ENCODE measurements at places on chromosomes 12 and 14.

DNA sequence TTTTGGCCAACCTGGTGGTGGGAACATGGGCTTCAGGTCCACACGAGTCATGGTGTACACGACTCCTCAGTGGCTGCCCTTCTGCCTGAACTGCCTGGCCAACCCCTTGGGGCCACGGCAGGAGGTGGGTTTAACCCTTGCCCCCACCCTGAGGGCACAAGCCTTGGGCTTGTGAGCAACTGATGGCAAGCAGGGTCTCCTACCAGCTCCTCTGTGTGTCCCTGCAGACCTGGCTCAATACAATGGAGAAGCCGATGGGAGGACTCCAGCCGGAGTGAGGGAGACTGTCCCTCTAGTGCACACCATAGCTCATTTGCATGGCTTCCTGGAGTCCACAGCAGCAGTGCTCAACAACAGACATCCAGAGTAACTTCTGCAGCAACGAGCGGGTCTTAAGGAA lies 28.0 kb downstream of the JAG2 start:
- no peak for DNase-seq

- DNase-seq = no peak
These were observed 34.6 kb downstream of the FMNL3 start for GRCh38 chr12:49672301-49673217.

GRCh38 chr12:89165703-89166102 lies 186.6 kb downstream of the DUSP6 start:
- no peak for DNase-seq

DNA sequence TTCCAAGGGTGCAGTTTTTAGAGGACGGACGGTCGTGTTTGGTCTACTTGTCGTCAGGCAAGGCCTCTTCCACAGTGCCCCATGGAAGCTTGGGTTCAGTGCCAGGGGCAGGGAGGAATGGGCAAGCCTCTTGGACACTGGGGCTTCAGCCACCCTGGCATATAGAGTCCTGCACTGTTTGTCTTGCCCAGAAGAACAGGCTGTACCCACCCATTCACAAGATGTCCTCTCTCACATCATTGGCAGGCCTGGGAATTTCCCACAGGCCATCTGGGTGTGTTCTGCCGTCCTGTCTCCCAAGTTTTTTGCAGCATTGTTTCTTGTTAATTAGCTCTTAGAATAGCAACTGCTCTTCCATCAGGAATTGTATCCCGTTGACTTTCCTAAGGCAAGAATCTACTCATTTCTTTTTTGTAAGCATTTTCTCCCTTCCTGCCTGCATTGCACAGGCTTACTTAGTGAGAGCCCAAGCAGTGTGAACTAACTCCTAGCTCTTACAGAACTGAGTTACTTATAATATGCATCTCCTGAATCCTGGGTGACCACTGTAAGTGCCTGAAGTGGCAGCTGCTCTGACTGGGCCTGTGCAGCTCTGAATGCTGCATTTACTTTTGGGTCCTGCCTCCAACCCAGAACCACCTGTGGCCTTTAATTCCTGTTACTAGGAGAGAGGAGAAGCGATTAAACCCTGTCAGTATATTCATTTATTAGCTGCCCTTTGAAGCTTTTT lies 149.4 kb upstream of the HIF1A start:
- DNase-seq = no peak

GRCh38 chr12:117214797-117215196 lies 24.5 kb upstream of the FBXO21 start:
- no peak for DNase-seq

DNA sequence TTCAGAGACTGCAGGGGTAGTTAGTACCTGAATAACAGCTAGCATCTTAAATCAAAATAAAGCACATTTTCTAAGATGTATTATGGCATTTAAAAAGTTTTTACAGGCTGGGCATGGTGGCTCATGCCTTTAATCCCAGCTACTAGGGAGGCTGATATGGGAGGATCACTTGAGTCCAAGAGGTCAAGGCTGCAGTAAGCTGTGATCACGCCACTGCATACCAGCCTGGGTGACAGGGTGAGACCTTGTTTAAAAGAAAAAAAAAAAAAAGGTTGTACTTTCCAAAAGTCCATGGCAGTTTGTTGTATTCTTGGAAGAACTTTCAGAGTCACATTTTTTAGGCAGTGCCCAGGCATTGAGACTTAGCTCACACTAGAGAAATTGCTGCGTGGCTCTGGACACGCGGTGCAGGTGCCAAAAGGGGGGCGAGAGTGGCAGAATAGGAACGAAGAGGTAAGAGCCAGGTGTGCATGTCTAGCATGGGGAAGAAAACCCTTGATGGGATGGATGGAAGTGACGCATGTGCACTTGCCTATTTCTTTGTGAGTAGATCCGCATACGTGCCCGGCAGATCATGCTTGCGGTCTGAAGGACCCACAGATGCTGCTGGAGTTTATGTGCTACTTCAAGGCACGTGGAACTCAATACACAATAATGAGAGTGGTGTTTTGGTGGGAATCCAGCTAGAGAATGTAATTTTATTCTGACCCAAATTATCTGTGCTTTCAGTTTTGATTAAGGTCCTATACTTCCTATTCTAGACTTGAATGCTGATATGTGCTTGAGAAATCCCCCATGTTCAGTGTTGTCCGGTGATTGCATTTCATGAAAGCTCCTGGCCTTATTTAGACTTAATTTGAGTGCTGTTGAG lies 11.9 kb downstream of the ANKRD13A start:
- DNase-seq = no peak

DNA sequence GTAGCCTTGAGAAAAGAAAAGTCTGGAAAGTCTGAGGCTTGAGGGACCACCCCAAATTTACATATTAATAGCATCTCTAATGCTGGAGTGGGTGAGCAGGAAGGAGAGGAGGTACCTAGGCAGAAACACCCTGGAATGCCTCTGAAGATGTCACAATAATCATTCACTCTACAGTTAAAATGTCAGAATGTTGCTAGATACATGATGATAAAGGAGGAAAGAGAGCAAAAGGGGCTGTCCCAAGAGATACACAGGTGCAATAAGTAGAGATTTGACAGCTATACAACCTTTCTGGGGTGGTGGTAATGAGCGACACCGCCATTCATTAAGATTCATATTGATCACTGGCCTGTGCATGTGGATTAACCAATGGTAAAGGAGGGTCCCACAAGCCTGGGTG lies 540.5 kb upstream of the FBXO33 start:
- DNase-seq = no peak

GRCh38 chr14:50335989-50336824 lies 24.1 kb downstream of the DMAC2L start:
- DNase-seq = no peak

GRCh38 chr12:132523576-132524331 lies 33.8 kb downstream of the FBRSL1 start:
- peak; percentile 8 for DNase-seq

DNA sequence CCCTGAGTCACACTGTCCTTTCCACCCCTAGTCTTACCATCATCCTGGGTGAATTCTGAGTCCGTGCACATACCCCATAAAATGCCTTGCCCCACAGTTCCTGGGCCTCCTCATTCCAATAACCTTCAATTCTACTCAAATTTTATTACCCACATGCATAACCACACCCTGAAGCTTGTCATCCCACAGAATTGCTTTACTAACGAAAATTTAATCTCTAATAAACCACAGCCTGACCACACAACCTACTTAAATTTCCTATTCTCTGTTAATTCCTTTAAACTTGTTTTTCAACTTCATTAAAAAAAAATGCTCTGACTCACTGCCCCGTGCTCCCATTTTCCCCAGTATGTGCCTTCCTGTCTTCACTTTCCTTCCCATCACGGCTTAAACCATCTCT lies 205.9 kb downstream of the PHLDA1 start:
- peak; percentile 86 for DNase-seq

- DNase-seq = no peak
These were observed 34.0 kb downstream of the TUNAR start for GRCh38 chr14:95910628-95911027.

DNA sequence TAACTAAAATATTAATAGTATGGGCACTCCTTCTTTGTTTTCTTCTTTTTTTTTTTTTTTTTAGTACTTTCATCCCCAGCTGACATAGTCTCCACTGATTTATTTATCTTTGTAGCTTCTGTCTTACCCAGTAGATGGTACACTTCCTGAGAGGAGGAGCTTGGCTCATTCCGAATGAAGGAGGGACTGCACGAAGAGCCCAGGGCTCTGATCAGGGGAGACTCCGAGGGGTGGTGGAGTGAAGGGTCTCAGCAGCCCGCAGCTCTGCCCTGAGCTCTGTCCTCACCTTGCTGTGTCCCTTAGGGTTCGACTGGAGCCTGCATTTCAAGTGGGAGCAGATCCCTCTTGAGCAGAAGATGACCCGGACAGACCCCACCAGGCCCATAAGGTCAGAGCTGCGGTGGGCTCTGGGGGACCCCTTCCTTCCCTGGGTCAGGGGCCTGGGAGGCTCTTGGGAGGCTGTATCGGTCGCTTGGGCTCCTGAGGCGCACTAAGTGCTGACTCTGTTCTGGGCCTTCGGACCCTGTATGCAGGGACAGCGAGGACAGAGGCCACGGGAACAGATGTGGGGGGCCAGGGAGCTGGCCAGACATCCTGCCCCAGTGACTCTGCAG lies 65.2 kb downstream of the ERH start:
- no peak for DNase-seq

- no peak for DNase-seq
These were observed 4.5 kb downstream of the ITPR2 start for GRCh38 chr12:26828280-26829073.

GRCh38 chr12:123801573-123802178 lies 39.6 kb downstream of the DNAH10 start:
- no peak for DNase-seq

GRCh38 chr14:70827752-70828151 lies 18.4 kb upstream of the MAP3K9 start:
- no peak for DNase-seq

GRCh38 chr12:24617471-24617870 lies 331.4 kb downstream of the BCAT1 start:
- peak; percentile 14 for DNase-seq

DNA sequence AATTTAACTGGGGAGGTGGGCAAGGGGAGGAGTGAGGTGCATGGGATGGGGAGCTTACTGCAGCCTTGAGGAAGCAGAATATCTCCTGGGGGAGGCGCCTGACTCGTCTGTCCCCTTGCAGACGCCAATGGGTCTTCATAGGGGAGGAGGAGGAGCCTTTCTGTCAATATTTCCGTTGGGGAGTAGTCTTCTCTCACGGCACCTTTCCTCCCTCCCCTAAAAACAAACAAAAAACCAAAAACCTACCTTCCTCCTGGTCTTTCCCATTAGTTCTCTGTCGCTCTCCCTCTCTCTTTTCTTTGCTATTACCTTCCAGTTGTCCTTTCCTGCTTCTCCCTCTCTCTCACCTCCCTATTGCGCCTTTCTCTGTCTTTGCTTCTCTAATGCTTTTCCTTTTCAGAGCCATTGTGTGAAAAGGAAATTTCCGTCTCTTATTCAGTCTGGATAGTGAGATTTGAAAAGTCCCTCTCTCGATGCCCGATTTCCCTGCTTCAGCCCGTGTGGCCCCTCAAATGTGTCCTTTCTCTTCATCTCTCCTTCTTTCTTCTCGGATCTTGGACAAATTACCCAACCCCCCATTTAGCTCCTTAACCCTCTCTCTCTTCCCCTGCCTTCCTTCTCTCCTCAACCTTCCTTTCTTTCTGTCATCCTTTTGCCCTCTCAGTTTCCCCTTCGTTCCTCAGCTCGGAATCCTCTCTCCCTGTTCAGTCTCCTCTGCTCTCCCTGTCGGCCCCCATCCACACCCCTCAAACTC lies 5.9 kb downstream of the GPR84 start:
- no peak for DNase-seq

Data from retinal pigment epithelial cell (primary cell).